ENCODE measurements at places on chromosomes 11 and 22. TPM values are rescaled to one million over a fixed set of nuclear protein-coding genes. Genes with fewer than 3 reads are reported as not detected.

SLN gene
- total RNA-seq: not detected

SAA4 gene
- total RNA-seq: not detected

TRIM34 gene
- 0.64 TPM for total RNA-seq

P2RX6 gene
- total RNA-seq: not detected

RNF121 gene
- total RNA-seq: 37.3 TPM

TTC28 gene
- total RNA-seq: 70.8 TPM

TPBGL gene
- 7.0 TPM for total RNA-seq

CARNS1 gene
- total RNA-seq: not detected

TIMM10B gene
- 42.2 TPM for total RNA-seq

DNA sequence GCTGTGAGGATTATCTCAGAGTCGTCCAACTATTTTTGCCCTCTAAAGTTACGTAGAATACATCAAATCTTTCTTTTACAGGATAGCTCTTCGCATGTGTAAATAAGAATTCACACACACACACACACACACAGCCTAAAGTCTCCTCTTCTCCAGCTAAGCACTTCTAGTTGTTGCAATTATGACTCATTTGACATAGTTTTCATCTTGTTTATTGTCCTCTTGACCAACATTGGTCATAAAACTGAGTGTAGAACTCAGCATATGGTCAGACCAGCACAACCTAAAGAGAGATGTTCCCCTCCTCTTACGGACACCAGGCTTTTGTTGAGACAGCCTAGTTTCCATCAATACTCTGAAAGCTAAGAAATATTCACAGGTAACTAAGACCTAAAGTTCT, 234.2 kb downstream of the BLID start:
- no peaks in the 10 kb centered on the region for H3K36me3 ChIP-seq
- H3K27ac ChIP-seq: no peak overlapping the region
- peaks cover 1% of the 10 kb centered on the region for H3K27me3 ChIP-seq
- DNase-seq: no peak
- no peak overlapping the region for H3K4me3 ChIP-seq

DNA sequence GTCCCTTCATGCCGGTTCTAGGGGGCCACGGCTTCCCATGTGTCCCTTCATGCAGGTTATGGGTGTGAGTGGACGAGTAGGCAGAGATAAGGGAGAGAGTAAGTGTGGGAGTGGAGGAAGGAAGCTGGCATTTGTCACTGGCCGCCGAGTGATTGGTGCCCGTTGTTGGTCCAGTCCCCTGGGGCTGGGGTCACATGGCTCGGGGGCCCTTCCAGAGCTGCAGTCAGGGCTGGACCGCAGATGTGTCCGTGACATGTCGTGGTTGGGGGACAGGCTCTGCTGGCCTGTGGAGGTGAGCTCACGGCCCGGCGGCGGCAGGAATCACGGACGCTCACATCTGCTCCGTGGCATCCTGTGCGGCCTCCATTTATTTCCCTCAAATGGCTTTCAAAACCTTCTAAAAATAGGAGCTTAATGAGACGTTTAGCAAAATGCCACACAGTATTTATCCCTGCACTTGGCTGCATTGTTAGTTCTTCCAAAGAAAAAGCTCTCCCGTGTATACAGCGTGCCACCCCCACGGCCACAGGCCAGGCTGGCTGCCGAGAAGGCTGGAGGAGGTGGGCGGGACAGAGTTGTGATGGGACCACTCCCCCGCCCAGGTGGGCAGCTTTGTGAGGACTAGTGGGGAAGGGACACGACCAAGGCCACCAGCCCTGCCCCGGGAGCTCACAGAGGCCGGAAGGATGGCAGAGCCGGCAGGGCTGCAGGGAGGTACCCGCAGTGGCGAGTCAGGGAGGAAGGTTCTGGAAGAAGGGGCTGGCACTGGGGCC, 386.7 kb downstream of the TBC1D22A start:
- no peaks in the 10 kb centered on the region for H3K36me3 ChIP-seq
- H3K4me1 ChIP-seq: peaks cover 4% of the 10 kb centered on the region
- no peak for DNase-seq

DNA sequence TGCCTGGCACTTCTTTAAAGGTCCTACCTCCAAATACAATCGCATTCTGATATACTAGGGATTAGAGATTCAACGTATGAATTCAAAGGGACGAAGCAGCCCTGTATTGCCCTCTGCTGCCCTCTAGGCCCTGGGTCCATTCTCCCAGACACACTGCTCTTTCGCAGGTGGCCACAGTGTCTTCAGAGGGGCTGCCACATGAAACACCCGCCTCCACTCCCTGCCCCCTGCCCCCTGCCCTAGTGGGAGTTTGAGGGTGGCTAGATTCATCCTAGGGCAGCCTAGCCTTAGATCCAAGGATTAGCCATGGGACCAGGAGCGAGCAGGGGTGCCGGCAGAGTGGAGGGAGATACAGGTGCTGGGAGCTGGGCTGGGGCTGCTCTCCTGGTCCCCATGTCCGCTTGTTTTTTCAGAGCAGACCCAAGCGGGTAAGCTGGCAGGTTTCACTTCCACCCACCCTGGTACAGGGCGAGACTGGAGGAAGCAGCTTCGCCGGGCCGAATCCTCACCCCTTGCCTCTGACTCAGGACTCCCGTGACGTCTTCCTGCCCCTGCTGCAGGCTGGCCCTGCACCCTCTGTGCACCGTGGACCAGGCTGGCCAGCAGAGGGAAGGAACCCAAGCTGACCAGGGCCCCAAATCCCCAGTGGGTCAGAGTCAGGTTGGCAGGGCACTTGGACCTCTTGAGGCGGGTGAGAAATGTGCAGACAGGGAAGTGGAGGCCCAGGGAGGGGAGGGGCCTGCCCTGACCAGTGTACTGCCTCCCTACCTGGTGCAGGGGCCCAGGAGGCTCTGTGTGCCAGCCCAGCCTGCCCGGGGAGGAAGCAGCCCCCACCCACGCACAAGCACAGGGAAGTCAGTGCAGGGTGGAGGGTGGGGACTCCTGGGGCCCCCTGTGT, 28.4 kb upstream of the HMOX1 start:
- peak; percentile 49 for DNase-seq
- peaks cover 8% of the 10 kb centered on the region for H3K4me1 ChIP-seq
- no peaks in the 10 kb centered on the region for H3K36me3 ChIP-seq
- peaks cover 1% of the 10 kb centered on the region for H3K27me3 ChIP-seq
- no peak overlapping the region for H3K4me3 ChIP-seq

DNA sequence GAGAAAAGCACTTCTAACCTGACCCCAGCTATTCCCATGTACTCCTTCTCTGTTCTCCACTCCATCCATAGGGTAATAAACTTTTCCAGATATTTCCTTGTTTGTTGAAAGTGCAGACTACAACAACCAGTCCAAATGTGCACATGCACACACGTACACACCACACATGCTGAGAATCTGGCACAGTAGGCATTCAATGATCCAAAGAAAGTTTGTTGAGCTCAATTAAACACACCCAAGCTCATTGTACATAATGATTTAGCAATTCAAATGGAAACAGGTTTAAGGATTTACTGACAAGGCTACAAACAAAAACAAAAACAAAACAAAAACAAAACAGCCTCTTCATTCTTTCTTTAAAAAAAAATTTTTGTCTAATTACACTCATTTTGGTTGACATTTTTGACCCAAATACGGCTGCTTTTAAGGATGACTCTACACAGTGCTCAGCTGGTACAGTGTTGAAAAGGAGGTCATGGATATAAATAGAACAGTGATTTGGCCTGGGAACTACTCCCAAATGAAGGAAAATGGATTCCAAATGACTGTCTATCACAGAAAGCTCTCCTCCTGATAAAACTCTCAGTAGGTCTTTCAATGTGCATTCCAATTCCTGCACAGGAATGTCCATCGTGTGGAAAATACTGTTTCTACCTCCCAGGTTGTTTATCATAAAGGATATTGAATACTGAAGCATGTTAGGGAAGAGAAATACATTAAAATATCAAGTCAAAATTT, 232.2 kb downstream of the GUCY1A2 start:
- no peak overlapping the region for H3K4me3 ChIP-seq
- no peaks in the 10 kb centered on the region for H3K4me1 ChIP-seq
- peaks cover 4% of the 10 kb centered on the region for H3K27me3 ChIP-seq
- no peaks in the 10 kb centered on the region for H3K36me3 ChIP-seq

DNA sequence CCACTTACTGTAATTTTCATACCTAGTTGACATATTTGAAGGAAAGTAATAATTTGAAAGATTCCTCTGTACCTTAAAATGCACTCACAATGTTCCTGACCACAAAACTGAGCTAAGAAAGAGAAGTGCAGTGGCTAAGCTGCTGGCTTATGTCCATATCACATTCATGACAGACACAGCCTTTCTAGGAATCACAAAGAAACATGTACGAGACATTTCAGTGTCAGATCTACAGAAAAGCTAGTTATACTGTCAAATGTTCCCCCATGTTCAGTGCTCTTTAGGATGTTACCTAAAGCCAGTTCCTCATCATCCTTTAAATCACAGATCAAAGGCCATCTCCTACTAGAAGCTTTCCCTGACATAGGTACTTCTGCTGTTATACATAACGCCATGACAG, 142.2 kb upstream of the C11orf58 start:
- H3K36me3 ChIP-seq: no peaks in the 10 kb centered on the region
- no peak for DNase-seq
- H3K4me1 ChIP-seq: no peaks in the 10 kb centered on the region
- H3K27me3 ChIP-seq: no peaks in the 10 kb centered on the region

GRCh38 chr11:102967497-102967896, 12.0 kb upstream of the MMP13 start:
- no peak overlapping the region for H3K27ac ChIP-seq
- H3K36me3 ChIP-seq: no peaks in the 10 kb centered on the region
- no peak overlapping the region for H3K4me3 ChIP-seq
- peaks cover 7% of the 10 kb centered on the region for H3K4me1 ChIP-seq

GRCh38 chr22:27192135-27192829, 534.9 kb downstream of the MIAT start:
- H3K27ac ChIP-seq: no peak overlapping the region
- DNase-seq: no peak
- no peaks in the 10 kb centered on the region for H3K4me1 ChIP-seq
- H3K27me3 ChIP-seq: peaks cover 7% of the 10 kb centered on the region
- H3K4me3 ChIP-seq: no peak overlapping the region
- H3K36me3 ChIP-seq: peaks cover 3% of the 10 kb centered on the region

GRCh38 chr22:46116491-46116958, 33.8 kb upstream of the PPARA start:
- H3K4me3 ChIP-seq: no peak overlapping the region
- H3K27ac ChIP-seq: no peak overlapping the region
- no peaks in the 10 kb centered on the region for H3K4me1 ChIP-seq
- peaks cover 7% of the 10 kb centered on the region for H3K27me3 ChIP-seq
- peak; percentile 97 for DNase-seq
- no peaks in the 10 kb centered on the region for H3K36me3 ChIP-seq

DNA sequence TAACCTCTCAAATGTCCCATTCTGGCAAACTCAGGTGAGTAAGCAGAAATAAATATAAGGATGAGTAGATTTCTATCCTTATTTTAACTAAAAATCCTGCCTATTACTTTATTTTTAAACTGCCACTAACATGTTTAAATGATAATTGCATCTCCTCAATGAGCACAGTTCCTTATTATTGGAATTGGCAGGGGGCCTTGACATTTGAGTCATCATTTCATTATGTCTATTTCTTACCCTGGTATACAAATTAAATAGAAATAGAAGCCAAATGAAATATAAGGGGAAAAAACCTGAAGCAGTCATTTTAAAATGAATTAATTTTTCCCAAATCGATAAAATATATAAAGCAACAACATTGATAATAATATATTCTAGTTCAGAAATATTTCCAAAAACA, 81.2 kb downstream of the GUCY1A2 start:
- no peaks in the 10 kb centered on the region for H3K27me3 ChIP-seq
- no peak overlapping the region for H3K27ac ChIP-seq
- no peaks in the 10 kb centered on the region for H3K36me3 ChIP-seq
- H3K4me3 ChIP-seq: no peak overlapping the region
- H3K4me1 ChIP-seq: no peaks in the 10 kb centered on the region

DNA sequence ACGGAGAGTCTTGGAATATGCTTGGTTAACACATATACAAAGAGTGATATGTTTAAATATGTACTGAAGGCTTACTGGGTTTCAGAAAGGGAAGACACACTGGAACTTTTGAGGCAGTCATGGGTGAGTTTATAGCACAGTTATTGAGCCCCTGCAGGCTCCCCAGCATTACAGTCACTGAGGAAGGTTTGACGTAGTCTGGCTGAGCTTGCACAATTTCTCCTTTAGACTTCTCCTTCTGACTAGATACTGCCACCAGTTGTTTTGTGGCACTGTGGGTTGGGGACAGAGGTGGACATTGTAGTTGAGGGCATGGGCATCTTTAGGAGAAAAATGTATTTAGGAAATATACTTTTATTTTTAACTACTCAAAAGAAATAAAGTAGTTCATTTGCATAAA, 285.4 kb downstream of the C11orf87 start:
- no peaks in the 10 kb centered on the region for H3K36me3 ChIP-seq
- no peaks in the 10 kb centered on the region for H3K4me1 ChIP-seq
- H3K27me3 ChIP-seq: no peaks in the 10 kb centered on the region
- no peak for DNase-seq
- H3K27ac ChIP-seq: no peak overlapping the region

DNA sequence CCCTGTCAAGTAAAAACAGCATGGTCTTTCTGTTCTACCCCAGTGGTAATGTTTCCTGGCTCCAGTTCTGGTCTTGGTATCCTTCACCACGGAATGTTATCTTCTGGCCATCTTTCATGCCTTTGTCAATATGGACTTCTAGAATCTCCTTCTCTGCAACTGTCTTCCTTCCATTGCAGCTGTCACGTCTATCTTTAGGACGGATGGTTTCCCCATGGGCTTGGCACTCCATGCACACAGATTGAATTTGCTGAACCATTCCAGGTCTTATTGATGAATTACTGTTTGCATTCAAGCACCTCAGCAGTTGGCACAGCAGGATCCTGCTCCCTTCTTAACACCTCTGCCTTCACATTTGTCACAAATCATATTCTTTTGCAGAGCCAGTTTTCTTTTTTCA, 44.9 kb upstream of the SLC25A18 start:
- H3K27ac ChIP-seq: peak overlapping the region; percentile 5
- no peak for DNase-seq
- peaks cover 22% of the 10 kb centered on the region for H3K36me3 ChIP-seq
- no peak overlapping the region for H3K4me3 ChIP-seq
- no peaks in the 10 kb centered on the region for H3K27me3 ChIP-seq

- no peak overlapping the region for H3K4me3 ChIP-seq
- H3K27me3 ChIP-seq: peaks cover 12% of the 10 kb centered on the region
- DNase-seq: no peak
- peaks cover 29% of the 10 kb centered on the region for H3K36me3 ChIP-seq
- H3K27ac ChIP-seq: peak overlapping the region; percentile 70
Observed at GRCh38 chr11:75319035-75319877, 32.2 kb downstream of the ARRB1 start.

GRCh38 chr22:50625131-50625567, 2.8 kb downstream of the ARSA start:
- peaks cover 46% of the 10 kb centered on the region for H3K4me1 ChIP-seq
- no peak overlapping the region for H3K27ac ChIP-seq
- DNase-seq: no peak
- no peak overlapping the region for H3K4me3 ChIP-seq

GRCh38 chr22:33331017-33331416, 272.8 kb upstream of the SYN3 start:
- H3K4me1 ChIP-seq: peaks cover 16% of the 10 kb centered on the region
- peaks cover 3% of the 10 kb centered on the region for H3K36me3 ChIP-seq

- peaks cover 4% of the 10 kb centered on the region for H3K36me3 ChIP-seq
- no peak overlapping the region for H3K27ac ChIP-seq
- peaks cover 8% of the 10 kb centered on the region for H3K27me3 ChIP-seq
- no peak overlapping the region for H3K4me3 ChIP-seq
Observed at GRCh38 chr22:18069041-18069440, 8.7 kb upstream of the PEX26 start.
